ENCODE measurements at places on chromosomes 6 and 20.
A peak's percentile ranks its signal among the peaks of the same experiment; 100 is the strongest.

DNA sequence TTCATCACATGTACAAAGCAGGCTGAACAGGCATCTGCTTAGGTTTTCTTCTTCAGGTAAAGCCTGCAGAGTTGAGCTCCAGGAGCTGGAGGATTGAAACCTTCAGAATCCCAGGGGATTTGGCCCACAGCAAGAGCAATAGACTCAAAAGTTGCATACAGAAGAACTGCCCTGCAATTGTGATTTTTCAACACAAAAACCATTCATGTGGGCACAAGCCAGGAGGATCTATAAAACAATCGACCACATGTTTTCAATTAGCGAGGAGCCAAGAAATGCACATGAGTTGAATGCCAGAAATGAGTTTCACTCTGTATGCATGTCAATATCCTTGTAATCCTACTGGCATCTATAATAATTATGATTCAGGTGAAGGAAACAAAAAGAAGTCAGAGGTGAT, 576.4 kb downstream of the HDGFL1 start:
- DNase-seq, result no peak

DNA sequence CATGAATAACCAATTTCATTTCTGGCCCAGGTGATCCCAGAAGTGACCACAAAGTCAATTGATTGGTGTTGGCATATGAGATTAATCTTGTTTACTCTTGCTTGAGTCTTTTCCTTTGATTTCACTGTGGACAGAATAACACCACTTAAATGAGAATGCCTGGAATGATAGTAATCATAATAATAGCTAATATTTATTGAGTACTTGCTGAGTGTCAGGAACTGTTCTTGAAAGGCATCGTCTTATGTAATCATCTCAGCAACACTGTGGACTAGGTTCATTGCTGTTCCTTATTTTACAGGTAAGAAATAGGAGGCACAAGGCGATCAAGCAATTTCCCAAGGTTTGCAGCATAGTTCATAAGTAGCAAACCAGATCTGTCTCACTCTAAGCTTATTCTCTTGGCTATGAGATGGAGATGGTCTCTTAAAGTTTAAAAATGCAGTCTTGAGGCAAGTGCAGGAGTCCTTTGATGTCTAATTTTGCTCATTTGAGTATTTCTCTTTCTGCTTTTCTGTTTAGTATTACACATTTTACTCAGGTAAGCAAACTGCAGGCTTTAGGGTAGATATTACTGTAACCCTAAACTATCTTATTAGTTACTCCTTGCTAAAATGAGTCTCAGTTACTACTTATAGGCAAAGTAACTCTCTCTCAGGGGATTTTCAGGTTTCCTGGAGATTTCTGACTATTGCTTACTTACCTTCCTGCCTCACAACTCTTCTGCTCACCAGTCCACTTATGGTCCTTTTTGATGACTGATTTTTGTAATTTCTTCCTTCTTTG, 6.3 kb downstream of the ADGRG6 start:
- DNase-seq, result no peak

- no peak for DNase-seq
Observed at GRCh38 chr20:10304471-10305046, 85.9 kb downstream of the SNAP25 start.

GRCh38 chr6:52595000-52595795, 18.3 kb upstream of the TRAM2 start:
- no peak for DNase-seq

- no peak for DNase-seq
Observed at GRCh38 chr20:46176739-46177378, 58.7 kb downstream of the CD40 start.

DNA sequence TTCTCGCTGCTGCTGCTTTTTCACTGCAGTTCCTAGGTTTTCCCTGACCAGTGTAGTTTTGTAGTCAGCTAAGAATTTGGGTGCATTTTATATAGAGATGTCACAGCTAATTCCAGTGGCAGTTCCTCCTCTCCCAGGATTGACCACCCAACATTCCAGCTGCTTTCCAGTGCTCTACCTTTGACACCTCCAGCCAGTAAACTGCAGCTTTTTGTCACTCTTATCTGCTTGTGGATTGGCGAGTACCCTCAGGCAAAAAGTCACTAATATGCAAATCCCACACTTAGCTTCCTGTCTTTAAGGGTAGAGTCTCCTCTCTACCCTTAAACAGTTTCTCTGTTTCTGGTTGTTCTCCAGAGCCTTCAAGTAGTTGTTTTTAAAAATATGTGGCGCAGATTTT, 146.9 kb upstream of the KCNG1 start:
- no peak for DNase-seq

DNA sequence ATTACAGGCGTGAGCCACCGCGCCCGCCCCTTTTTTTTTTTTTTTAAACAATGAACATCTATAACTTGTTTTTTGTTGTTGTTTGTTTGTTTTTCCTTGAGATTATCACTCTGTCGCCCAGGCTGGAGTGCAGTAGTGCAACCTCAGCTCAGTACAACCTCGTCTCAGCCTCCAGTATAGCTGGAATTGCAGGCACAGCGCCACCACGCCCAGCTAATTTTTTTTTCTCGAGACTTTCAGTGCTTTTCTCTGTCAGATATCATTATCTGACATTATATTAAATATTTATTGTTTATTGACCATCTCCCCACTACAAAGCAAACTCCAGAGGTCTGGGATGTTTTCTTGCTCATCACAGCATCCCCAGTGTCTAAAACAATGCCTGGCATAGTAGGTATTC, 2.3 kb upstream of the DLK2 start:
- DNase-seq, result no peak

- DNase-seq, result no peak
Observed at GRCh38 chr20:13841206-13841605, 56.4 kb downstream of the NDUFAF5 start.

DNA sequence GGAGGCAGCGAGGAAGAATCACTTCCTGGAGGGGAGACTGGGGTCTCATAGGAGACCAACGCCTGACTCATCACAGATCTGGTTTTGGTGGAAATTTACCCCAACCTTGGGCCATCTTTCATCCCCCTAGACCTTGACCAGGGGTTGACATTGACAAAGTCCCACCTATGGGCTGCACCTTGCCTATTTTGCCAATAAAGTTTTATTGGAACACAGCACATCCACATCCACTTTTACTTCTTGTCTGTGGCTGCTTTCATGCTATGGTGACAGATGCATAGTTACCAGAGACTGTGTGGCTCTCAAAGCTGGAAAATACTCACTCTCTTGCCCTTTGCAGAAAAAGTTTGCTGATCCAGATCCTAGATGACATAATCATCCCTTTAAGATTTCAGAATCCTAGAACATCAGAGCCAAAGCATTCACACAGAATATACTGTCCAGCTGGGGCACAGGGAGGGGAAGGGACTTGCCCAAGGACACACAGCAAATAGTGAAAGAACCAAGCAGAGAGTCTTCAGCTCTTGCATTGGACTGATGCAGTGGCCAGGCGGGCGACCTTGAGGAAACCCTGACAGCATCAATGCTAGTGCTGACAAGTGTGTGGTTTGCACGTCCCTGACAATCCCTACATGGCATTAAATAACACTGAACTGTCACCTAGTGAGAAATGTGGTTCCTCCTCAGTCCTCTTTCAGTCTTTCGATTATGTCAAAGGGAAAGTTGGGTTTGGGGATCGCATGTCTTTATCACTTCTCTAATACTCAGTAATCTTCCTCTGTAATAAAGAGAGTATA, 41.2 kb downstream of the CD40 start:
- no peak for DNase-seq

DNA sequence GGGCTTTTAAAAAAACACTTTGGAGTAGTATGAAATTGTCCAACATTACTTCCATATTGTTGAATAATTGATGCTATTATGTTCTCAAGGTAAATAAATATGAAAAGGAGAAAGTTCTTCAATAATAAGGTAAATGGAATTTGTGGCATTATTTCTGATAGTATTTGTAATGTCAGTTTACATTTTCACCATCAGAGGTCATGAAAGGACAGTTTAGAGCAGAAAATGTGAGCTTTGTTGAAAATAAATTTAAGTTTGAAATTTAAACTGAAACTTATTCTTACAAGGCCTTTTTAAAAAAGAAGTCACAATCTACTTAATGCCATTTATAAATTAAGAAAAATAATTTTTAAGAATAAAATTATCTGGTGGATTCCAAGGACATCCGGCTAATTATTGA, 15.8 kb upstream of the CEP162 start:
- no peak for DNase-seq

DNA sequence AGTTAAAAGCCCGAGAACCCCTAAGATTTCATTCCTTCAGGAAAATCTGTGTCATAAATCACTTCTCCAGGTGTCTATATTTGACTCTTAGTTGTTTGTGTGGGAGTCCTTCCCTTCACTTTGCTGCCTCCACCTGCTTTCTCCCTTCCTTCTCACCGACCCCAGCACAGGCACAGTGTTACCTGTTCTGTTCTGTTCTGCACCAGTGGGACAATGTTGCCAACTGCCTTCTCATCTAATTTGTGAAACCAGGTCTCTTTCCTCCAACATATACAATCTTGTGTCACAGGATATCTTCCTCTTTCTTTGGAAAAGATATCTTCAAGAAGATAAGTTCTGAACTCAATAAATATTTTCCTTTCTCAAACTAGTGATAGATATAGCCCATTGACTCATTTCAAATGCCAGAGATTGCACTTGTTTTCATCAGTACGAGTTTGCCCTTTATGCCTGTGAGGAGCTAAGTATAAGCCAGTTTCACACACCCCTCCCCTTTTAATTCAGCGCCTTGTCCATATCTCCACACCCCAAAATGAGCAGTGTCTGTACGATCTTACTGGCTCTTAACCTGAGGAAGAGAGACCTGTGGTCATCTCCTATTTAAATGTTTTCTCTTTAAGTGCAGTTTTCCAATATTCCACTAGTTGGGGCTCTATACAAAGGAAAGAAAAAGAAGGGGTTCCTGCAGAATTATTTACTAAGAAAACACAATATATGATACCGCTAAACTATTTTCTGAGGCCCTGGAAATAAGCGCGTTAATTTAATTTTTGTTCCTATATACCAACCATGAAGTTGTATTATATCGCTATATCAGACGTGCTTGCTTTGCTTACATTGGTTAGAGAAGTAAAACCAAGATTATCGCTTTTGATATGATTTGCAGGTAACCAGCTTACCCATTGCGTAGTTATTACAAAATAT, 81.6 kb upstream of the PREP start:
- no peak for DNase-seq

DNA sequence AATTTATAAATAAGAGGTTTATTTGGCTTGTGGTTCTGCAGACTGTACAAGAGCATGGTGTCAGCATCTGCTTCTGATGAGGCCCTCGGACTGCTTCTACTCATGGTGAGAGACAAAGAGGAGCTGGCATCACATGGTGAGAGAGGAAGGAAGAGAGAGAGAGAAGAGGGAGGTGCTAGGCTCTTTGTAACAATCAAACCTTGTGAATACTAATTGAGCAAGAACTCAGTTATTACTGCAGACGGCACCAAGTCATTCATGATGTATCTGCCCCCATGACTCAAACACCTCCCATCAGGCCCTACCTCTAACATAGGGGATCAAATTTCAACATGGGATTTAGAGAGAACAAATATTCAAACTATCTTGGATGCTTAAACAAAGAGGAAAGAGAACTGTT, 6.3 kb upstream of the SIRPG start:
- no peak for DNase-seq

DNA sequence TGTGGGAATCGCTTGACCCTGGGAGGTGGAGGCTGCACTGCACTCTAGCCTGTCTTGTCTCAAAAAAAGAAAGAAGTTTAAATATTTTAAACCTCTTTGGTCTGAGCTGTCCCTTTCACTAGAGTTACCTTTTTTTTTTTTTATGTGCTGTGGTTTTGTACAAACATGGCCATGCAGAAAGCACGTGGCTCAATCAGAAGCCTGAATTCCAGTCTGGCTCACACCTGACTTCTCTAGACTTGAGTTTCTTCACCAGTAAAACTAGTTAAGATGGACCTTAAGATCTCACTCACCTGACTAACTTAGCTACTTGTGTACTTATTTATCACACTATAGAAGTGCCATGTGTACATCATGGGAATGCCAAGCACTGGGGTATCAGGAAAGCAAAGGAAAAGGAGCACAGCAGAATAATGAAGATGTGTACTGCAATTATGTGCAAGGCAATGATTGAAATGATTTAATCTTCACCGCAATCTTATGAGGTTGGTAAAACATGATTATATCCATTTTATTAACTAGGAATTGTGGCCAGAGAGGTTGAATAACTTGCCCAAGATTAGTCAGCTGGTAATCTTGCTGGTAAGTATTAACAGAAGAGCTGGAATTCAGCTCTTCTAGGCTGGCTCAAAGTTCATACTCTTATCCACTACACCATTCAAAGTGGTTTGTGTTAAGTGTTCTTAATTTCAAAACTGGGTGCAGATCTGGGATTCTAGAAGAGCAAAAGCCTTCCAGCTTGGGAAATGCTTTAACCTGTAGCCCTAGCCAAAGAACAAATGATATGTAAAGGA, 10.7 kb downstream of the HMGN3 start:
- no peak for DNase-seq

- DNase-seq, result no peak
Observed at GRCh38 chr6:41633056-41633634, 5.1 kb upstream of the MDFI start.

DNA sequence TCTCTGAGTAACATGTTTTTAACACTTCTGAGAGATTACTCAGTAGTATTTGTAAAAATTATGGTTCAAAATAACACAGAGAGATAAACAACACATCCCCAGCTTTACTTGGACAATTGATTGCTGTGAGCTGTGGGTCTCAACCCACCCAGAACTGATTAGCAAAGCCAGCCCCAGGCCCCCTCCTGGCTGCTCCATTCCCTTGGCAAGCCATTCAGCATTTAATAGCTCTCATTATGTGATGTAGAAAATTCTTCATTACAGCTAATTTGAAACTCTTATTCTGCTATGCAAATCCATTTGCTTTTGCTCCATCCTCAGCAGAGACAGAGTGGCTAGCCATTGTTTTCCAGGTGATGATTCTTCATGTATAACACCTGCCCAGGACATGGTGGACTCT, 16.6 kb upstream of the SIRT5 start:
- DNase-seq, result no peak

DNA sequence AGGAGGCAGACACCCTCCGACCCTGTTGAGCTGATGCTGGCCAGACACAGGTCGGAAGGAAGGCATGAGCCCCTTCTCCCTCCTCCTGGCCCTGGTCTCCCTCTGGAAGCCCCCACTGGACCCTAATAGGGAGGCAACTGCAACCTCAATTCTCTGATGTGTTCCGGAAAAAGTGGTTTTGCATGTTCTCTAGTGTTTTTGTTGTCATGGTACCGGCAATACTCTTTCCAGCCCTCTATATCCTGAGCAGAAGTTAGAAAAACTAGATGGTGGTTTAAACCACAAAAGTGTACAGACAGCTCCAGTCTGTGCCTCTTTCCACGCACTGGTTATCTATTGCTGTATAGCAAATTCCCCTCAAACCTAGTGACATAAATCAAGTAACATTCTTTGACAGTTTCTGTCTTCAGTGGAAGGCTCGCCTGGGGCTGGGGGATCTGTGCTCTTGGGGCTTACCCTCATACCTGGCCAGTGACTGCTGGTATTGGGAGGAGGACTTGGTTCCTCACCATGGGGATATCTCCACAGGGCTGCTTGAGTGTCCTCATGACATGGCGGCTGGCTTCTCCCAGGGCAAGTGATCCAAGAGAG, 37.0 kb downstream of the SYTL3 start:
- DNase-seq, result peak; percentile 28

- no peak for DNase-seq
Observed at GRCh38 chr20:45110301-45110700, 4.7 kb downstream of the WFDC5 start.

Measured in stimulated activated CD4-positive, alpha-beta T cell treated with anti-CD3 and anti-CD28 coated beads, Interleukin-4, amount 100 ng/mL, for 24 hours (primary cell).